Mammary epithelial cell (primary cell): ENCODE measurements at places on chromosomes 1 and 21.

DNA sequence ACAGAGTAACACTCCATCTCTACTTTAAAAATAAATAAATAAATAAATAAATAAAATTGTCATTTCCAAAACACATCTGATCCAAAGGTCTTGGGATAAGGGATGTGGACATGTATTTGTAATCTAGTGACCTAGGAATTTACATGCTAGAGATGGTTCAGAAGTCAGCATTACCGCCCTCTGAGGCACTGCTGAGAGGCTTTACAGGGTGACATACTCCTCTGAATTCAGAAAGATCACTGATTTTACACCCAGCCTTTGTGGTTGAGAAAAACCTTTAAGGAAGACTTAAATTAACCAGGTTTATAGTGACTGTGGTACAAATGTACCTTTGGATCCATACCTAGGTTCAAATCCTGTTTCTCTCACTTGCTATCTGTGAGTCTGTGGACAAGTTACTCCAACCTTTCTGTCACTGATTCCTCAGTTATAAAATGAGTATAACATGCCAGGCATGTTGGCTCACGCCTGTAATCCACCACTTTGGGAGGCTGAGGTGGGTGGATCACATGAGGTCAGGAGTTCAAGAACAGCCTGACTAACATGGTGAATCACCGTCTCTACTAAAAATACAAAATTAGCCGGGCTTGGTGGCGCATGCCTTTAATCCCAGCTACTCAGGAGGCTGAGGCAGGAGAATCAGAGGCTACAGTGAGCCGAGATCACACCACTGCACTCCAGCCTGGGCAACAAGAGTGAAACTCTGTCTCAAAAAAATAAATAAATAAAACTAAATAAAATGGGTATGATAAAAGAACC is 20.1 kb downstream of the OSBPL9 start:
- DNase-seq: peak; percentile 96

GRCh38 chr1:156625436-156626078 is 6.3 kb downstream of the HAPLN2 start:
- DNase-seq: no peak

DNA sequence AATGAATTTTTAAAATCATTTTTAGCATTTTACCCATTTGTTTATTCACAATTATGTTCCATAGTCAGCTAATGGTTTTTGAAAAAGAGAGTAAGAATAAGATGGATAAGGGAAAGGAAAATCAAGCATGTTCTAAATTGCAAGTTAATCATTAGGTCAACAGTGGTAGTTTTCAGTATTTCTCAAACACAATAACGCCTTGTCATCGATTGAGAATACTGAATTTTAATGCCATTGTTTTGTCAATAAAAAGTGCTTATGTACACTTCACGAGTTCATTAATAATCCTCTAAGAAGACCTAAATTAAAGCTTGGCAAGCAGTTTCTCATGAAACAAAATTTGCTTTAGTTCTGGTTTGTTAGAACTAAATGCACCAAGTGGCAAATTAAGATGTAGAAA is 100.3 kb downstream of the RERE start:
- no peak for DNase-seq

- DNase-seq: peak; percentile 99
Measured at GRCh38 chr1:242629396-242629795, 104.9 kb upstream of the PLD5 start.

DNA sequence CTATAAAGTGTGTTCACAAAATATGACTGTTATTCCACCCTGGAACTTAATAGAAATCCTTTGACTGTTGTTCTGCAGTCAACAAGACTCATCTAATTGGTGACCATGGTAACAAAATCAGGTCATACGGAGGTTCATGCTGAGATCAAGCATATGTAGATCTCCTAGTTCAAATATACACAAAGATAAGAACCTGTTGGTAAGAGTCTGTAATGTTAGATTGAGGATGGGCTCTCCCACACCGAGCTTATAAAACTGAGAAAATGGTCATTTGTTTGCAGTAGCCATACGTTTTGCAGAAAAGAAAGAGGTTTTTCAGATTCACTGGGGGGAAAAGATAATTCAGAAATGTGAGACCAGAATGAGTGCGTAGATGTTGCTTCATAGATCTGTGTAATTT is 468.1 kb downstream of the RPS6KC1 start:
- DNase-seq: no peak

GRCh38 chr1:30134466-30135217 is 588.7 kb downstream of the MATN1 start:
- DNase-seq: no peak

DNA sequence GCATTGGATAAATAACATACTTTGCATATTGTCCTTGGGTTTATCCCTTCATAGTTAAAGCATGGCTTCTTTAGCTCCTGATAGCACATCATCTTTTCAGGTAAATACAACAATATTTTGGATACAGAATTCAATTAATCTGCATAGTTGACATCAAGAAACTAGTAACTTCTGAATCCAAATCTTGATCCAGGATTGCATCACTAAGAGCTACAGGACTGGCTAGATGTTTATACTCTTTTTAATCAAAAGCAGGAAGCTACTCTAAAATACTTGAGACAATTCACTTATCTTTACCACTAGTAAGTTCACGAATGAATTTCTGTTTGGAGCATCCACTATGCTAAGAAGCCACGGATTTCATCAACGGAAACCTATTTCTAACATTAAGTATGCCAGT is 54.2 kb upstream of the SLC44A3 start:
- no peak for DNase-seq

- DNase-seq: no peak
Measured at GRCh38 chr1:66213491-66213890, 320.5 kb upstream of the SGIP1 start.

- peak; percentile 41 for DNase-seq
Measured at GRCh38 chr1:32886004-32886827, at the start of gene HPCA. Gene HPCA, plus strand, starts transcription at chr1:32886491. Its CDS starts 2,408 bp downstream, at chr1:32888899.

DNA sequence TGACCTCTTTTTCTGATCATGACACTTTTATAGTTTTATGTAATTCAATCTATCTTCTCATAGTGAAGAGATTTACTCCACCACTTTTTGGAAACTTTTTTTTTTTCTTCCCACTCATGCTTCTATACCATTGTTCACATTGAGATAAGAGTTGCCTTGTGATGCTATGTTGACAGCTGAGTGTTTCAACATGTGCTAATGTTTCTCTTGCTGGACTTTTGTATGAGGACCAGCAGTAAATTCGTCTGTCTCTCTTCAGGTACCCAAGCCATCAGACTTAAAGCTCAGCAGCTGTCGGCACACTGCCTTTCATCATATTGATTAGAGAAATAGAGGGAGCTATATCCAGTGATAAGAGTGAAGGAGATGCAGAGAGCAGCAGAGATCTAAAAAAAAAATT is 227.0 kb downstream of the GRIK1 start:
- DNase-seq: no peak

DNA sequence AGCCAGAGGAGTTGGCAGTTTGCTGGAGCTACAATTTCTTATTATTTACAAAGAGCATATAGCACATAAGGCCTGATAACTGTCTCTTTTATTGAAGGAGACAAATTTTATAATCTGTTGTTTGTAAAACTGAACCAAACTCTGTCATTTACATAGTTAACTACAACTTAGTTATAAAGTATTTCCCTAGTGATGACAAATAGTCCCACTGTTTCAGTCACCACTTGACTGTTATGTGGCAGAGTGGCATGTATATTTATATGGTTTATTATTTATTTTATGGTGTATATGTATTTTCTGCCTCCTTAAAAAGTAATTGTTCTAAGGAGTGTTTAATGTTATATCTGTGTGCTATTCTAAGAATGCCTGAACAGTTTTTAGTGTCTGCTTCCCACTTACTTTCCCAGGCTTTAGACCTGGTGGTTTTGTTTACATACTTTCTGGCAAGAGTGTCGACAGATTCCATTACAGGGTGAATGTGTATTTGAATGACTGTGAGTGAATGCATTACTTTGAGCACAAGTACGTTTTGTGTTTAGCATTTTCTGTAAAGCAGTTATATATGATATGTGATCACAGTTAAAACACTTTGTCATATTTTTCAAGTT is 10.0 kb downstream of the TSEN15 start:
- no peak for DNase-seq

GRCh38 chr1:28718586-28719331 is 18.0 kb upstream of the YTHDF2 start:
- DNase-seq: no peak

GRCh38 chr1:226985239-226985838 is 45.2 kb downstream of the COQ8A start:
- no peak for DNase-seq

DNA sequence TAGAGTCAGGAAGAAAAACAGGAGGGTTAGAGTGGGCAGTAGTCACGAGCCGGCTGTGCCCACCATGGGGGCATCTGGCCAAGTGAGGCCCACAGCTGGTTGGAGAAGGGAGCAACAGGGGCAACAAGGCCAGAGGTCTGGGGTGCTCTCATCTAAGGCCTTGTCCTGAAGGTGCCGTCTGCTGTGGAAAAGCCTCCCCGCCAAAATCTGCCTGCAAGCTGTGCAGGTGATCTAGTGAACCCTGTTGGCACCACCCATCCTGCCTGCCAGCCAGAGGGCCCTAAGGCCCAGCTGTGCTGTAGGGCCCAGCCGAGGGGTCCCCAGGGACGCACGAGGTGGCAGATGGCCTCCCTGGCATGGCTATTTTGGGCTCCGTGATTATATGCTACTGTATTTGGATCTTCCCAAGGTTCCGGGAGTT is 51.3 kb downstream of the LGR6 start:
- no peak for DNase-seq

GRCh38 chr1:10901891-10902805 is 105.7 kb upstream of the CASZ1 start:
- DNase-seq: no peak

GRCh38 chr1:54325284-54325683 is 80.9 kb downstream of the SSBP3 start:
- no peak for DNase-seq

DNA sequence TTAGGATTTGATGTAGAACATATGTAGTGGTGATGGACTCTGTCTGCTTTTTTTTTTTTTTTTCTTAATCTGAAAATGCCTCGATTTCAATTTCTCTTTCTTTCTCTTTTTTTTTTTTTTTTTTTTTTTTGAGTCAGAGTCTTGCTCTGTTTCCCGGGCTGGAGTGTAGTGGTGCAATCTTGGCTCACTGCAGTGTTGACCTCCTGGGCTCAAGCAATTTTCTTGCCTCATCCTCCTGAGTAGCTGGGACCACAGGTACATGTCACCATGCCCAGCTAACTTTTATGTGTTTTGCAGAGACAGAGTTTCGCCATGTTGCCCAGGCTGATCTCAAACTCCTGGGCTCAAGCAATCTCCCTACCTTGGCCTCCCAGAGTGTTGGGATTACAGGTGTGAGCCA is 17.4 kb downstream of the MAST2 start:
- DNase-seq: no peak

- DNase-seq: no peak
Measured at GRCh38 chr1:37599940-37600339, 4.2 kb upstream of the GNL2 start.

DNA sequence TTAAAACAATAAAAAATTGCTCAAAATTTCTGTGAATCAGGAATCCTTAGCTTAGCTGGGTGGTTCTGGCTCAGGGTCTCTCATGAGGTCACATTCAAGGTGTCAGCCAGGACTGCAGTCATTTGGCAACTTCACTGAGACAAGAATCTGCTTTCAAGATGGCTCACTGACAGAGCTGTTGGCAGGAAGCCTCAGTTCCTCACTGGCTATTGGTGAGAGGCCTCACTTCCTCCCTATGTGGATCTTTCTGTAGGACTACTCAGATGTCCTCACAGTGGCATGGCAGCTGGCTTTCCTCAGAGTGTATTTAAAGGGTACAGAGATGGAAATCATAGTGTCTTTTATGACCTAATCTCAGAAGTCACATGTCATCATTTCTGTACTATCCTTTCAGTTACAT is 785.7 kb downstream of the ADGRL2 start:
- DNase-seq: no peak

GRCh38 chr21:34970167-34970500 is 79.0 kb downstream of the RUNX1 start:
- no peak for DNase-seq

DNA sequence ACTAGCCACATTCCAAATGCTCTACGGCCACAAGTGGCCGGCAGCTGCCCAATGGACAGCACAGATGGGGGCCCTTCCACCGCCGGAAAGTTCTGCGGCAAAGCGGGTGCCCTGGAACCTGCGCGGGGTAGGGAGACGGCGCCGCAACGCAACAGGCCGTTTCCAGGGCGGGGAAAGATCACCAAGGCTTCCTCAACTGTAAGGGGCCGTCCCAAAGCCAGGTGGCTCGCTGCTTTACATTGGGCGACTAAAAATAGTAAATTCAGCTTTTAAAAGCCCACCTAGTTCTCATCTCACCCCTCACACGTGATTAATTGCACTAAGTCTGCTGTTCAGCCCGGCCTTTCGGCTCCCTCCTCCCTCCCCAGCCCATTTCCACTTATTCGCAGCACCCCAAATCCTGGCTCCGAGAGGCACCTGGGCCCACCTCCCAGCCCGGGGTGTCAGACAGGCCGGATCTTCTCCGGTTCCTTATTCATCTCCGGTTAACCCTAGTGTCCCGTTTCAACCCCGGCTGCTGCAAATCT is 643 bp downstream of the CFAP298 start:
- DNase-seq: peak; percentile 30

DNA sequence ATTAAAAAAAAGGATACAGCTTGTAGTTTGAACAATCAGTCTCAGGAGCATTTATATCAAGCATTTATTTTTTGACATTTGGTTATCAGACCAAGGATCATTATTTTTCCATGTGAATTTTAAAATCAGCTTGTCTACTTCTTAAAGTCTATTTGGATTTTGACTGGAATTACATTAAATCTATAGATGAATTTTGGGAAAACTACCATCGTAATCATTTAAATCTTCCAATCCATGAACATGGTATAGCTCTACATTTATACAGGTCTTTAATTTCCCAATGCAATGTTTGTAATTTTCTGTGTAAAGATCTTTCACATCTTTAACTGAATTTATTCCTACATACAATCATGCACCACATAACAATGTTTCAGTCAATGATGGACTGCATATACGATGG is 203.2 kb downstream of the AKT3 start:
- DNase-seq: no peak

- DNase-seq: no peak
Measured at GRCh38 chr1:94326329-94326728, 88.9 kb upstream of the ARHGAP29 start.

DNA sequence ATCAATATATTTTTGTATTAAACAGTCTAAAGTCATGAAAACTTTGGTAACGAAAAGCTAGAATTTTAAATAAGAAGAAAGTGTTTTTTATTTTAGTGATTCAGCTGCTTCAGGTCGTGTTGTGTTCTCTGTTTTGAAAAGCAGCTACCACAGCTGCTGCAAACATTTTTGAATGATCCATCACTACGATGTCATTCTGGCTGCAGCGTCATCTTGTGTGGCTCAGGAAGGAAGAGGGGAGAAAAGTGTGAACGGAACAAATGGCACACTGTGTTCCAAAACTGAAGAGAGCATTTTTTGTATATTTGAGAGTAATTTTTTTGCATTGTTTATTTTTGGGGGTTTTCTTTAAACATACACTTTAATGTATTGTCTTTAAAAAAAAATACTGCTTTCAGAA is 323.0 kb upstream of the ADGRL2 start:
- DNase-seq: no peak

GRCh38 chr21:22062472-22063139 is 1064.4 kb downstream of the NCAM2 start:
- DNase-seq: no peak

GRCh38 chr1:178951600-178951999 is 74.1 kb upstream of the FAM20B start:
- no peak for DNase-seq
